ENCODE measurements at places on chromosomes 3 and 15.

GRCh38 chr3:179072100-179072438 is 460 bp upstream of the ZMAT3 start:
- no peak for DNase-seq

DNA sequence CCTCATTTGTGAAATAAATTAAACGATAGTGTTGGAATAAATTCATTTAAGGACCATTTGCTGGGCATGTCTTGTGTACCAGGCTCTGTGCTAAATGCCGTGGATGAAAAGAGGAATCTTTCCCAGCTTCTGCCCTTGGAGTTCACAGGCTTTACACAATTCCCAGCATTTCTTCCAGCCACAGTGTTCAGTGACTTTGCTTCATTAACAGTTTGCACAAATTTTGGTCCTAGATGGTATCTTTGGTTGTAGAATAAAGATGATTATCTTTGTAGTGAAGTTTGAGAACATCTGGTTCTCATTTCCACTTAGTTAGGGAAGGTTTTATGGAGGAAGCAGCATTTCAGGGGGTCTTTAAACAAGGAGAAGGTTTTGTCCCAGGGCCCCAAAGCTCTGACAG is 100.1 kb downstream of the LRTM1 start:
- DNase-seq: no peak

DNA sequence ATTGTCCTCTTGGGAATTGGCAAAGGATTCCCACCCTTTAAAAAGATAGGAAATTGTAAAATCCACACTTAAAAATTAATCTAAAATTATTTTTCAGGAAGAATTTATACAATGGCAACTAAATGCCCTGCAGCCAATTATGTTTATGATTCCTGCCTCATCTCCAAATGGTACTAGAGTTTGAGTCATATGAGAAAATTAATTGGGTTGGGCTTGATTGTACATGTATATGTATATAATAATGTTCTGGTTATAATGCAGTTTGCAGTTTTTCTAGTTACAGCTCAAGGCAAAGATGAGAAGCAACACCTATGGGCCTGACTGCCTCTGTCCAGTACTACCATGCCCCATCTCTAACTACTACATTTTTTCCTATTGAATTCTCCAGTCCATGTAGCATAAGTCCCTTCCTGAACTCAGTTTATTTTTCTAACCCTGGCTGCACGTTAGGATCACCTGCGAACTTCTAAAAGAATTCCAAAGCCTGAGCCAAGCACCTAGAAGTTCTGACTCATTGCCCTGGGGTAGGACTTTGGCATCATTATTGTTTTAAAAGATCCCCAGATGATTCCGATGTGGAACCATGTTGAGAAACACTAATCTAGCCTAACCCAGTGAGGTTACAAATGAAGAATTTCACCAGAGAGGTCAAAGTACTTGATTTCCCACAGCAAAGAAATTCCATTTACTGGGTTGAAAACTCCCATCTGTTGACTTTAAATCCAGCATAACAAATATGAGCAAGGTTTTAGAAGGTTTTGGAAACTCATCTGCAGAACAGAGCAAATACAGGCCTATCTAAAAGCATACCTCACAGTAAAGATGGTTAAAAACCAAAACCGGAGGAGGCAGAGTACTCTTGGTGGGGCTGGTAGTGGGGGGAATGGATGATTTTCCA is 19.4 kb downstream of the TGFBR2 start:
- DNase-seq: peak; percentile 65

GRCh38 chr3:8741581-8742261 is 8.1 kb downstream of the CAV3 start:
- DNase-seq: peak; percentile 76

DNA sequence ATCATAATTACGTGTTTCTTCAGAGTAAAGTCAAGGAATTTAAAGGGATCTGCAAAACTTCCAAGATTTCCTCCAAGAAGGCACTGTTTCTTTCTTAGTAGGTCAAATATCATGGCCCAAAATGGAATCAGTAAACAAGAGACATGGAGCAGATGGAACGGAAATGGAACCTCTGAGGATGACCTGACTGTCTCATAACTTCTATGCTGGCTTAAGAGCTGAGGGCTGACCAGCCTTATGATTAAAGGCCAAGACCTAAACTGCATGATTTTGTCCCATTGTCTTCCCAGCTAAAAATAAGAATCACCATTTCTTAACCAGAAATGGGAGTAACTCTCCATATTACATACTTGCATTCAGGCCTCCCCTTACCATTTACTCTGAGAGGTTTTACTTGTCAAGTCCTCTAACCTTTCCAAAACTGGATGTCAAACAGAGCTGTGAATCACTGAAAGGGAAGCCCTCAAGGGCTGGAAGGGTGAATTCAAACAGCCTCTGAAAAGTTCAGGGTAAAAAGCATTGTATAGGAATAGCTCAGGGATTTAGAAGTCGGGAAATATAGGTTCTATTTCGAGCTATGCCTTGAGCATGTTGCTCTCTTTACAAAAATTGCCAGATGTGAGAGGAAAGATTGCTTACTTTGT is 103.7 kb downstream of the MEIS2 start:
- DNase-seq: no peak

GRCh38 chr15:87672309-87673288 is 583.9 kb downstream of the NTRK3 start:
- no peak for DNase-seq

- DNase-seq: no peak
Measured at GRCh38 chr3:97705764-97706163, 58.8 kb upstream of the ARL6 start.

- no peak for DNase-seq
Measured at GRCh38 chr3:72756900-72757299, 91.3 kb downstream of the SHQ1 start.

GRCh38 chr3:39903253-39903652 is 93.8 kb downstream of the MYRIP start:
- no peak for DNase-seq

- no peak for DNase-seq
Measured at GRCh38 chr3:124639406-124640237, 90.6 kb upstream of the UMPS start.

- no peak for DNase-seq
Measured at GRCh38 chr3:146561879-146562278, 17.5 kb upstream of the PLSCR1 start.

GRCh38 chr3:165162883-165163282 is 33.3 kb downstream of the SLITRK3 start:
- DNase-seq: no peak

- no peak for DNase-seq
Measured at GRCh38 chr3:133620066-133620784, 41.5 kb downstream of the TOPBP1 start.

DNA sequence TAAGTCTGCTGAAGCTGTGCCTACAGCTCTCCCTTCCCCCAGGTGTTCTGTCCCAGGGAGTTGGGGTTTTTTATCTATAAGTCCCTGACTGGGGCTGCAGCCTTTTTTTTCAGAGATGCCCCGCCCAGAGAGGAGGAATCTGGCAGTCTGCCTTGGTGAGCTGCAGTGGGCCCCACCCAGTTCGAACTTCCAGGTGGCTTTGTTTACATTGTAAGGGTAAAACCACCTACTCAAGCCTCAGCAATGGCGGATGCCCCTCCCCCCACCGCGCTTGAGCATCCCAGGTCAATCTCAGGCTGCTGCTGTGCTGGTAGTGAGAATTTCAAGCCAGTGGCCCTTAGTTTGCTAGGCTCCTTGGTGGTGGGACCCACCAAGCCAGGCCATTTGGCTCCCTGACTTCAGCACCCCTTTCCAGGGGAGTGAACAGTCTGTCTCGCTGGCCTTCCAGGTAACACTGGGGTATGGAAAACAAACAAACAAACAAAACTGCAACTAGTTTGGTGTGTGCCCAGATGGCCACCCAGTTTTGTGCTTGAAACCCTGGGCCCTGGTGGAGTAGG is 189.4 kb downstream of the MFSD1 start:
- DNase-seq: no peak

DNA sequence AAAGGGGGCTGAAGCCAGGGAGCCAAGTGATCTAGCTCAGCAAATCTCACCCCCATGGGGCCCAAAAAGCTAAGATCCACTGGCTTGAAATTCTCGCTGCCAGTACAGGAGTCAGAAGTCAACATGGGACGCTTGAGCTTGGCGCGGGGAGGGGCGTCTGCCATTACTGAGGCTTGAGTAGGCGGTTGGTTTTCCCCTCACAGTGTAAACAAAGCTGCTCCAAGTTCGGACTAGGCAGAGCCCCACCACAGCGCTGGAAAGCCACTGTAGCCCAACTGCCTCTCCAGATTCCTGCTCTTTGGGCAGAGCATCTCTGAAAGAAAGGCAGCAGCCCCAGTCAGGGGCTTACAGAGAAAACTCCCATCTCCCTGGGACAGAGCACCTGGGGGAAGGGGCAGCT is 8.1 kb upstream of the SLC25A36 start:
- DNase-seq: no peak

GRCh38 chr3:123629747-123630047 is 44.8 kb upstream of the HACD2 start:
- no peak for DNase-seq

DNA sequence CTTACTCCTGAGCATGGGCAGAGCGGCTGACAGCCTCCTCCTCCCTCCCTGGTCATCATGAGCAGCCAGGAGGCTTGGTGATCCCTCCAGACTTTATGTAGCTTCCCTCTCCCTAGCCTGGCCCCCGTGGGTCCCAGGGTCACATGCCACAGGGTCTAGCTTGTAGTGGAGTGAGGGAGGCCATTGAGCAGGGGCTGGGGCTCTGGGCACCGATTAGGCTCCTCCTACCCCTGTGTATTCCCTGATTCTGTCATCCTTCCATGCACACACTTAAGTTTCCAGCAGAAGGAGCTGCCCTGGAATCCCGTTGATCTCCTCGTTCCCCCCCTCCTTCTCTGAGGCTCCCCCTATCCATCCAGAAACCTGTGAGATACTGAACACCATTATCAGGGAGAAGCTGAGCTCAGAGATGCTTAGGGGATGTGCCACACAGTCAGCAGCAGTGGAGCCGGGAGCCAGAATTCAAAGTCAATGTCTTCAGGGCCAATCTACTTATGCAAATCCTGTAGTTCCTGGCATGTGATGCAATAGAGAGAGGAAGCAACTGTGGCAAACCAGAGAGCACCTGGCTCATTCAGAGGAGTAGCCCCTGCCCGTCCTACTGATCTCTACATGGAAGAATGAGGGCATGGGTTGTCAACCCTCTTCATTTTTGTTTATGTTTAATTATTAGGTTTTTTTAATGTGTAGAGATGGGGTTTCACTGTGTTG is 17.2 kb downstream of the CCDC33 start:
- DNase-seq: no peak

GRCh38 chr3:133868186-133868585 is 27.5 kb downstream of the RAB6B start:
- DNase-seq: no peak

- DNase-seq: no peak
Measured at GRCh38 chr3:72750405-72750965, 97.8 kb downstream of the SHQ1 start.

- no peak for DNase-seq
Measured at GRCh38 chr3:119834754-119835370, 53.0 kb downstream of the NR1I2 start.

DNA sequence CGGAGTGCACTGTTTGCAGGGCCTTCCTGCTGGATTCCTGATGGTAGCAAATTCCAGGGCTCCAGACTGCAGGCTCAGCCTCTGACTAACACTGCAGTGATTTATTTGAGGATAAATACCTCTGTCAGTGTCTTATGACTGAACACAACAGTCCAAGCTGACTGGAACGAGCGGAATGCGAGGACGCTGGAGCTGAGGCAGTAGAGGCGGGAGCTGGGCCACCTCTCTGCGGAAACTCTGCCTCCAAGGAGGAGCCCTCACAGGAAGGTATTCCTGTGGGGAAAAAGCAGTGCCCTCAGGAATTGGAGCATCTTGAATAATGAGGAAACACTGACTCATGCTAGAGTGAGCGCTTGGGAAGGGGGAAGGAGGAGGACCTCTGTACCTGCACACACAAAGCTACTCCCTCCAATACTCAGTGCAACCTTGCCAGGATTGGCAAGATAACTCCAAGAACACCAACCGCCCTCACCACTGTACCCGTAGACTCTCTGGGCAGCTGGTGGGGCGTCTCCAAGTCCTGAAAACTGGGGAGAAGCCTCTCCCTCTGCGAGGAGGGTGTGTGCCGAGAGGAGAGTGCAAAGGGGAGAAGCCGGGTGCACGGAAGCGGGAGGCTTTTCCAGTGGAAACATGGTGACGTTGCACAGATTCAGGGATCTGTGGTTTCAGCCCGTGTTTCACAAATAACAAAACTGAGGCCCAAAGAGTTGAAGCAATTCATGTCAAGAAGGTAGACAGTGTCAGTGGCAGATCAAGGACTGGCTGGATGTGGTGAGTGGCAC is 43.0 kb downstream of the VGLL4 start:
- DNase-seq: peak; percentile 80

- DNase-seq: no peak
Measured at GRCh38 chr15:62897634-62898033, 144.9 kb upstream of the TPM1 start.

- DNase-seq: no peak
Measured at GRCh38 chr3:137471130-137471529, 293.0 kb upstream of the SOX14 start.

GRCh38 chr3:28252001-28252431 is 10.6 kb downstream of the CMC1 start:
- DNase-seq: no peak

GRCh38 chr3:48680811-48681540 is 4.7 kb downstream of the NCKIPSD start:
- no peak for DNase-seq

GRCh38 chr3:178676942-178677790 is 140.9 kb downstream of the KCNMB2 start:
- no peak for DNase-seq

DNA sequence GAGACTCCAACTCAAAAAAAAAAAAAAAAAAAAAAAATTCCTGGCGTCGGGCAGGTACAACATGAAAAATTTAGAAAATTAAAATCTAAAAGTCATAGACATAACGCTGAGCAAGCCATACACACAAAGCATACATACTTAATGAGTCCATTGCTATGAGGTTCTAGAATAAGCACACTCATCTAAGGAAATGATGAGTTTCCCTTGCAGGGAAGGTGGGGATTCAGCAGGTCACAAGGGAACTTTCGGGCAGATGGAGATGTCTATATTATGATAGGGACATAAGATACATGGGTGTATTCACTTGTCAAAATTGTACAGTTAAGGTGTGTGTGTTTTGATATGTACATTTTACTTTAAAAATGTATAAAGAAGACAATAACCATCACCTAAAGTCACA is 120.2 kb upstream of the LIPC start:
- no peak for DNase-seq

DNA sequence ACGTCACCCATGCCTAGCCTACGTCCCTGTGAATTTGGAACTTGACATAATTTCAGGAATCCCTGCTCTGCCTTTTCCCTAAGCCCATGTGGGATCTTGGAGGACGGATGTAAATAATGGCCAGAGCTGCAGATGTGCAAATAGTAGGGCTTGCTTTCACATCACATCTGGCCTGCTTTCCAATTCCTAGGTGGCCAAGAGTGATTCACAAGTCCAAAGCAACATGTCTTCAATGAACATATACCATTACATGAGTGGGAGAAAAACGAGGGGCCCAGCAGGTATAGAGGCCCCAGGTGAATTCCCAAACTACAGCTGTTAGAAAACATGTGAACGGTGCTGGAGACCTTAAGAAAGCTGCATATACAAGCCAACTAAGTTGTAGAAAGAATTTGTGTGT is 214.6 kb downstream of the MAGI1 start:
- no peak for DNase-seq

All from smooth muscle cell of the brain vasculature (primary cell).